Suprapubic skin (tissue), 4 donors: ENCODE measurements at places on chromosomes 1 and 21.
A peak's percentile ranks its signal among the peaks of the same experiment; 100 is the strongest.

- peaks cover 3% of the 10 kb centered on the region for H3K4me1 ChIP-seq
- peaks cover 34% of the 10 kb centered on the region for H3K36me3 ChIP-seq
- H3K4me3 ChIP-seq = no peak overlapping the region
- no peak for DNase-seq
Observed at GRCh38 chr1:167955915-167956314, 19.0 kb upstream of the MPC2 start.

GRCh38 chr1:172002725-172003345 is 161.5 kb downstream of the DNM3 start:
- no peak overlapping the region for H3K4me3 ChIP-seq
- no peaks in the 10 kb centered on the region for H3K27me3 ChIP-seq
- DNase-seq = no peak
- no peaks in the 10 kb centered on the region for H3K4me1 ChIP-seq

- no peak overlapping the region for H3K4me3 ChIP-seq
- H3K4me1 ChIP-seq = peaks cover under 1% of the 10 kb centered on the region
- no peak overlapping the region for H3K27ac ChIP-seq
- H3K36me3 ChIP-seq = no peaks in the 10 kb centered on the region
- DNase-seq = no peak
- peaks cover 24% of the 10 kb centered on the region for H3K27me3 ChIP-seq
Observed at GRCh38 chr1:7528386-7529198, 242.5 kb upstream of the VAMP3 start.

DNA sequence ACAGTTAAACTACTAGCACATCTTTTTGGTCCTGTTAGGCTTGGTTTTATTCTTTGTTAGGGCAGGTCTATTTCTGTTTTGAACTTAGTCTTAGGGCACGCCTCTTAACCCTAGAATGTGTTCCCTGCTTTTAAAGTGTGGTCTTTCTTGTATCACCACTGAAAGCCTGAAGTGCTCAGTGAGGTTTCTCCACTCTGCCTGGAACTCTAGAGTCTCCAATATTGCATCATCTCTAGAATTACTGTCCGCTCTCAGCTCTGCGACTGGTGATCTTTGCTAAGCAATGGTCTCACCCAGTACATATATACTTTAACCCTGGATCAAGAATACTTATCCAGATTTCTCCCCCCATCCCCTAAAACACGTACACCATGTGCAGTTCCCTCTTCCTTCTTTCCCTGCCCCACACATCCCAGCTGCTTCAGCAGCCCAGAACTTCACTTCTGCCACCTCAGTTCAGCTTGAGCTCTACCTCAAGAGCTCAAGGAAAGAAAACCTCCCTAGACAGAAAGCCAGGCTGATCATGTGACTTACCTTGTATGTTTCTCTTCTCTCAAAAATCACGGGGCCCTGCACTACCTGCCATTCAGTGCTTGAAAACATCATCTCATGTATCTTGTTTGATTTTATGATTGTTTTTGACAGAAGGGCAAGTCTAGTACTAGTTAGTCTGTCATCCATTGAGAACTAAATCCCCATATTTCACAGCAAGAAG is 59.9 kb downstream of the TENT5C start:
- no peaks in the 10 kb centered on the region for H3K4me1 ChIP-seq
- no peaks in the 10 kb centered on the region for H3K27me3 ChIP-seq
- no peaks in the 10 kb centered on the region for H3K36me3 ChIP-seq
- DNase-seq = no peak
- H3K4me3 ChIP-seq = no peak overlapping the region
- H3K27ac ChIP-seq = no peak overlapping the region

- H3K27me3 ChIP-seq = no peaks in the 10 kb centered on the region
- H3K4me1 ChIP-seq = peaks cover 9% of the 10 kb centered on the region
- DNase-seq = no peak
- H3K4me3 ChIP-seq = no peak overlapping the region
- no peak overlapping the region for H3K27ac ChIP-seq
Observed at GRCh38 chr1:25628741-25629421, 12.3 kb downstream of the MAN1C1 start.

DNA sequence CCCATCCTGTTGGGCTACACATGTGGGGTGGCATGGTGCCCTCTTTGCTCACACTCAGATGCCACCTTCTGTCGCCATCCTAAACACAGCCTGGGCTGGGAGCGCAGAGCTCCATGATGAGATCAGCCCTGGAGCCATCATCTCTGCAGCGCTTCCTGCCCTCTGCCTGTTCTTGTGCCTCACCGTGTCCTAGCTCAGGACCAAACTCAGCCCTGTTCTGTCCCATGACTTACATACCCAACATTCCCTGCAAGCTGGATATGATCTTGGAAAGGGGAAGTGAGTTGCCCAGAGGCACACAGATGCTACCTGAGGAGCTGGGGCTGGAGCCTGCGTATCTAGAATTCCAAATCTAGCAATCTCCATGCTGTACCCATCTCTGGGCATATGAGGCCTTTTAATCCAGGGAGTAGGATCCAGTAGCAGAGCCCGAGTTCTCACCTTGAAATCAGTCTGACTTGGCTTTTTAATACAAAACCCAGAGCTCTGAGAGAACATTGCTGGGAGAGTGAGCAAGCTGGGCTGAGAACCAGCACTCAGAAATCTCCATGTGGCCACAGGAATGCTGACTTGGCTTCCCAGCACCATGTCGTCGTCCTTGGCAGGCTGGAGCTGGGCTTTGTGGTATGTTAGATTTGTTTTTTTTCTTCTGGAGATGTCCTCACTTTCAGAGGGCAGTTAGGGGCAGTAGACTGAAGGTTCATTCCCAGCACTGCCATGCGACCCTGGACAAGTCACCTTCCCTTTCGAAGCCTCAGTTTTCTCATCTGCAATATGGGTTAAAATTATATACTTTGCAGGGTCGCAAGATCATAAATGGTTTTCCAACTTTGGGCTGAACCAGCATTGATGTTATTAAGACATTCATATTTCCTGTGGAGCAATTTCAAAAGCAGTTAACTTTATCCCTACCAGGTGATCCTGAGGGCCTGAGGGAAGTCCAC is 2.6 kb downstream of the ALPL start:
- peaks cover 25% of the 10 kb centered on the region for H3K4me1 ChIP-seq
- no peak overlapping the region for H3K4me3 ChIP-seq
- peak; percentile 84 for DNase-seq
- no peaks in the 10 kb centered on the region for H3K36me3 ChIP-seq

- peaks cover 18% of the 10 kb centered on the region for H3K4me1 ChIP-seq
- H3K36me3 ChIP-seq = no peaks in the 10 kb centered on the region
- H3K27me3 ChIP-seq = no peaks in the 10 kb centered on the region
- H3K4me3 ChIP-seq = no peak overlapping the region
Observed at GRCh38 chr1:56255516-56256152, 323.7 kb downstream of the PLPP3 start.

DNA sequence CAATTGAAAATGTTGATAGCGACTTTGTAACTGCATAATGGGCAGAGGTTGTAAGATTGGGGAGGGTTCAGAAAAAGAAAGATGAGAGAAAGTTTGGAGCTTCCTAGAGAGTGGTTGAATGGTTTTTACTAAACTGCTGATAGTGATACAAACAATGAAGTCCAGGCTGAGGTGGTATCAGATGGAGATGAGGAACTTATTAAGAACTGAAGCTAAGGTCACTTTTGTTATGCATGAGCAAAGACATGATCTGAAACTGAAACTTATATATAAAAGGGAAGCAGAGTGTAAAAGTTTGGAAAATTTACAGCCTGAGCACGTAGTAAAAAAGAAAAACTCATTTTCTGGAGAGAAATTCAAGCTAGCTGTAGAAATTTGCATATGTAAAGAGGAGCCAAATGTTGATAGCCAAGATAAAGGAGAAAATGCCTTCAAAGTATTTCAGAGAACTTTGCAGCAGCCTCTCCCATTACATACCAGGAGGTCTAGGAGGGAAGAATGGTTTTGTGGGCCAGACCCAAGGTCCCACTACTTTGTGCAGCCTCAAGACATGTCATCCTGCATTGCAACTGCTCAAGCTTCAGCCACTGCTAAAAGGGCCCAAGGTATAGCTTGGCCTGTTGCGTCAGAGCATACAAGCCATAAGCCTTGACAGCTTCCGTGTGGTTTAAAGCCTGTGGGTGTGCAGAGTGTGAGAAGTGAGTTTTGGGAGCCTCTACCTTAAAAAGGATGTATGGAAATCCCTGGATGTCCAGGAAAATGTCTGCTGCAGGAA is 843.9 kb downstream of the AMY1C start:
- H3K36me3 ChIP-seq = no peaks in the 10 kb centered on the region
- no peaks in the 10 kb centered on the region for H3K4me1 ChIP-seq
- no peak for DNase-seq

DNA sequence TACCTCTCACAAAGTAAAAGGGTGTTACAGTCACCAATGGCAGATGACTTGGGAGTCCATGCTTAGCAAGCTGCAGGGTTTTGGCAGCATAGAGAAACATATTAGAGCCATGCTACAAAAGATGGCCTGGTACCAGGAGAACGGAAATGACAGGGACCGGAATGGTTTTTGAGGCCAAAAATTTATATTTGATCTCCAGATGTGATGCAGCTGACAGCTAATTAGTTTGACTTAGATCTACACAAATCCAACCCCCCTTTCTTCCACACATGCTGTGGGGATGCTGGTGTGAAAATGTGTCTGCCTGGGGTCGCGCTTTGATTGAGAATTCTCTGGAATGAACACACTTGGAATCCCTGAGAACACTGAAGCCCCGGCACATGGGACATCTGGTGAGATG is 26.5 kb downstream of the SYF2 start:
- no peak overlapping the region for H3K27ac ChIP-seq
- DNase-seq = no peak
- H3K36me3 ChIP-seq = no peaks in the 10 kb centered on the region
- H3K4me1 ChIP-seq = no peaks in the 10 kb centered on the region
- H3K4me3 ChIP-seq = no peak overlapping the region

- no peaks in the 10 kb centered on the region for H3K27me3 ChIP-seq
- no peak overlapping the region for H3K27ac ChIP-seq
- H3K4me1 ChIP-seq = no peaks in the 10 kb centered on the region
- no peaks in the 10 kb centered on the region for H3K36me3 ChIP-seq
- DNase-seq = no peak
- no peak overlapping the region for H3K4me3 ChIP-seq
Observed at GRCh38 chr1:188615321-188615720, 1786.6 kb downstream of the PLA2G4A start.

DNA sequence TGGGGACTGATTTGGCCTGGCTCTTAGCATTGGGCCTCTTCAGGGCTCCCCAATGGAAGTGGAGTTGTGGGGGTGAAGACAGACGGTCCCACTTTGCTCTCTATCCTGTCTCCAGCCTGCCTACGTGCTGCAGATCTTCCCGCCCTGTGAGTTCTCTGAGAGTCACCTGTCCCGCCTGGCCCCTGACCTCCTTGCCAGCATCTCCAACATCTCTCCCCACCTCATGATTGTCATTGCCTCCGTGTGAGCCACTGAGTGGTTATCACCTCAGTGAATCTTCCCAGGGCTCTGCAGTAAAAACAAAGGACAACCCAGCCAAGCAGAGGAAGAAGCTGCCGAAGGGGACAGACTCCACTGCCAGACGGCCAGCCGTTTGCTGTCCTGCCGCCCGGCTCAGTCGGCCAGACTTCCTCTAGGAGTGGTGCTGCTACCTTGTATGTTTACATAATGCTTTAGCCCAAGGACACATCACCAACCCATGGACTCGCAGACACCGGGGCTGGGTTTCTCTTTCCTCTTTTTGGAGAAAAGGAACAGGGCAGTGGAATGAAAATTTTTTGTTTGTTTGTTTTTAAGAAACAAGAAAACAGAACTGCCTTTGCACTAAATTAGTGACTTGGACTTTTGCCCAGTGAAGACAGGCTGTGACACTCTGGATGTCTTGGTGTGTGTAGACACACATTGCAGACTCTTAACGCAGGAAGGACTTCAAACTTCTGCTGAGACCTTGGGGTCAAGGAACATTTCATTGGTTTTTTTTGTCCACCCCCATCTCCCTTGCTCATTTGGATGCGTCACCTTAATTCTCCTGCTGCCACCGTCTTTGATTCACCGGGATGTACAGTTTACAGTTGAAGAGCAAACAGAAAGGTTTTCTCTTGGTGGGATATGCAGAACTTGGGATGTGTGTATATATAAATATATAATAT is 36.5 kb downstream of the ZBTB17 start:
- no peaks in the 10 kb centered on the region for H3K27me3 ChIP-seq
- H3K4me3 ChIP-seq = no peak overlapping the region
- no peak for DNase-seq
- peaks cover 7% of the 10 kb centered on the region for H3K4me1 ChIP-seq
